ENCODE measurements at places on chromosomes 11 and 22. TPM values are rescaled to one million over a fixed set of nuclear protein-coding genes. Genes with fewer than 3 reads are reported as not detected.

DNA sequence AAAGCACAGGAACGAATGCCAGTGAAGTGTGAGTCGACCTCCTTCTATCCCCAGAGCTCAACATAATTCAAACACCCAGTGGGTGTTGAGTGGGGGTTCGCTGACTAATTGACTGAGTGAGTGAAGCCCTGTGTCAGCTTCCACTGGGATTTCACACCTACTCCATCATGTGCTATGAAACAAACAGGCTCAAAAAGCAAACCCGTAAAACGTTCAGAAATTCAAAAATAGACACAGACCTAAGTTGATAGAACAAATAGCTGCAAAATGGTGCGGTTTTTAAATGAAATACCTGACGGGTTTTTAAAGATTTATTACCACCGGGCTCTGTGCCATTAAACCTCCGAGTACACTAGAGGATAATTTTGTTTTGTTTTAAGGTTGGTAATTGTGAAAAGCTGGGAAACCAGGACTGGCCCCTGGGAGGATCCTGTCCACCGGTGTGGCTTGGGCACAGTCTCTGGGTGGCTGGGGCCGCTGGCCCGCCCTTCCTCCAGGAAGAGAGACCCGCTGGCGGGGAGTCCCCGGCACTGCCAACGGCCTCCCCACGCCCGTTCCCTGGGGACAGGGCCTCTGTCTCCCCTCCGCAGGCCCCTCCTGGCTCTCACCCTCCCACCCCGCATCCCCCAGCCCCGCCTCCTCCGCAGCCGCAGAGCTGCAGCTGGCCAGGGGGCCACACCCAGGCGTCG is 13.6 kb downstream of the KCNJ5 start:
- peaks cover 68% of the 10 kb centered on the region for H3K27me3 ChIP-seq
- H3K36me3 ChIP-seq, result no peaks in the 10 kb centered on the region
- no peak overlapping the region for H3K27ac ChIP-seq
- peaks cover 7% of the 10 kb centered on the region for H3K4me1 ChIP-seq
- DNase-seq, result no peak

DNA sequence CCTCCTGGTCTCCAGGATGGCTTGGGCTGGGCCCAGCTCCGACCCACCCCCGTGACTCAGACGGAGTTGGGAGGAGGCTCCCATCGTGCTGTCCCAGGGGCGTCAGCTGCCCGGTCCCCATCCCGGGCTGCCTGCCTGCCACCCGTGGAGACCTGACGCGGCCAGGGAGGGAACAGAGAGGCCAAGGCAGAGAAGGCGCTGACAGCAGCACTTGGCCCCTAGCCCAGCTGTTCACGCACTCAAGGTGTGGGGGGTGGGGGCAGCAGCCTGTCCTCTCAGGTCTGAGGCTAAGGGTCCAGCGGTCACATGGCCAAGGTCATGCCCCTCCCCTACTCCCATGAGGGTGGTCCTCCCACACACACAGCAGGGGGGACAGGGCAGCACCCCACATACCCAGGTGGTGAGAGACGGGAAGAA is 48.6 kb downstream of the ELFN2 start:
- H3K27ac ChIP-seq, result no peak overlapping the region
- DNase-seq, result no peak
- H3K36me3 ChIP-seq, result no peaks in the 10 kb centered on the region
- H3K27me3 ChIP-seq, result peaks cover 5% of the 10 kb centered on the region
- H3K4me1 ChIP-seq, result no peaks in the 10 kb centered on the region
- no peak overlapping the region for H3K4me3 ChIP-seq

DNA sequence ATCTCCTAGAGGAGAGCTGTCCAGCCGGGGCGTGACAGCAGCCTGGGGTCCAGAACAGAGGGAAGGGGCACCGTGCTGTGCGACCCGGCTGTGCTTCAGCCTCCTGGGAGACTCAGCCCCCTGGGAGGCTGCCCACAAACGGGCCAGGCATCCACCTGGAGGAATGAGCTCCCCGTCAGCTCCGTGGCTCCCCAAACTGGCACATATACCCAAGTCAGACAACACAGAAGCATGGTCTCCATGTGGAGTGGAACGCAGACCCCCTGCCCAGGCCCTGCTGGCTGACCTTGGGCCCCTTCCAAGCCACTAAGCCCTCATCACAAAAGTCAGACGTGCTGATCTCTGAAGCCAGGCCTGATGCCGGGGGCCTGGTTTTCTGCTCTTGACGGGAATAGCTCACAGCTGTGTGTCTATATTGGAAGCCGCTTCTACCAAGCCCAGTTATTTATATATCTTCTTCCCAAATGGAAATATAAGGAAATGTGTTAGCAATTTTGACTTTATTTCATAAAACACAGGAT is 91.7 kb downstream of the BRD1 start:
- peaks cover 42% of the 10 kb centered on the region for H3K27me3 ChIP-seq
- H3K4me3 ChIP-seq, result no peak overlapping the region
- H3K27ac ChIP-seq, result no peak overlapping the region
- H3K36me3 ChIP-seq, result no peaks in the 10 kb centered on the region

The RIC3 gene
- total RNA-seq, result 17.2 TPM

The TMX2 gene
- total RNA-seq, result 54.2 TPM

The OR52E8 gene
- total RNA-seq, result not detected

The LDLRAD3 gene
- not detected for total RNA-seq

The LSP1 gene
- total RNA-seq, result 301 TPM

The SLC22A12 gene
- not detected for total RNA-seq

The MUC6 gene
- not detected for total RNA-seq

The SLN gene
- not detected for total RNA-seq
